ENCODE measurements at places on chromosomes 4 and X. TPM values are rescaled to one million over a fixed set of nuclear protein-coding genes. Genes with fewer than 3 reads are reported as not detected.

WAS gene
- 2.7 TPM for polyA plus RNA-seq

GRCh38 chrX:23598575-23598974 is 68.7 kb upstream of the PRDX4 start:
- DNase-seq = no peak

GRCh38 chr4:152485726-152486276 is 50.1 kb downstream of the FBXW7 start:
- no peak for DNase-seq

- no peak for DNase-seq
These were observed 17.1 kb upstream of the HADH start for GRCh38 chr4:107972605-107973004.

DNA sequence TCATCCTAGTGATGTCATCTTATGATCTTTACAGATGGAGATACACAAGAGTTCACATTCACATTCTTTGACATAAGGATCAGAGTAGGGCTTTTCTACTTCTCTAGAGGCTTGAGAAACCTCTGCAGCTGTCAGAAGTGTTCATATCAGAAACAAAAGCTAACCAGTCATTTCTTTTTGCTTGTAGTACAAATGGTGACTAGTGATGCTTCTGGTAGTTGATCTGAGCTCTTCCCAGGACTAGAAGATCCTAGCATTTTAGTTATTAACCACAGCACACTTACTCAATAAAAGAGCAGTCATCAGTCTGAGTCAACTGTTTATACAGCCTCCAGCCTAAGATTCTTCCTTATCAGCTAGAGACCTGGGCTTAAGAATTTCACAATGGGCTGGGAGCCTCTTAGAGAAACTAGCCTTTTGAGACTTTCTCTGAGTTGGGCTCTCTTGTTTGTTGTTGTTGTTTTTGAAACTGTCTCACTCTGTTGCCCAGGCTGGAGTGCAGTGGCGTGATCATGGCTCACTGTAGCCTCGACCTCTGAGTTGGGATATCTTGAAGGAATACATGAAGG is 84.1 kb downstream of the TMEM164 start:
- no peak for DNase-seq

DNA sequence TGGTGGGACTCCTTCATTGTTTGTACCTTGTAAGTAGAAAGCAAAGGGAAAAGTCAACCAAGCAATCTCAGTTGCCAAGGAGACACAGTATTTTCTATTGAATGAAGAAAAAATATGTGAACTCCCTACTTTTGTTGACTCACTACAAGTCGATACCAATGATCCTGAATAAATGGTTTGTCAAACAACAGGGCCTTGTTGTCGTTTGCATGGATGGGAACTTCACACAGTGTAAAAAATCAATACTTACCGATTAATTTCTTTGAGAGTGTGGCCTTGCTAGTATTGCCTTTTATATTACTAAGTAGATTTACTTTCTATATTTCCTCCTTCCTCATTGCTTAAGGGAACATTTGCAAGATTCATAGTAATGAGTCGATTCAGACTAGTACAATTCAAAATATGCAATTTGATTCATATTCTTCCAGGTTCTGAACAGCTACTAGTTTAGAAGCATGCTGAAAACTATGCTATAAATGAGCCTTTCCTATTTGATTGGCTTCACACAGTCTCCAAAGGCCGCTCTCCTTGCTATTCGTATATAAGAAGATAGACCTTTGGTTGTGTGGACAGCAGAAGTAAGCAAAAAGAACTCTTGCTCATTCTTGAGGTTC is 108.0 kb downstream of the ZNF330 start:
- no peak for DNase-seq

GRCh38 chrX:45449982-45450381 is 249.3 kb upstream of the DIPK2B start:
- DNase-seq = no peak
